ENCODE measurements at places on chromosomes 6 and 20.

DNA sequence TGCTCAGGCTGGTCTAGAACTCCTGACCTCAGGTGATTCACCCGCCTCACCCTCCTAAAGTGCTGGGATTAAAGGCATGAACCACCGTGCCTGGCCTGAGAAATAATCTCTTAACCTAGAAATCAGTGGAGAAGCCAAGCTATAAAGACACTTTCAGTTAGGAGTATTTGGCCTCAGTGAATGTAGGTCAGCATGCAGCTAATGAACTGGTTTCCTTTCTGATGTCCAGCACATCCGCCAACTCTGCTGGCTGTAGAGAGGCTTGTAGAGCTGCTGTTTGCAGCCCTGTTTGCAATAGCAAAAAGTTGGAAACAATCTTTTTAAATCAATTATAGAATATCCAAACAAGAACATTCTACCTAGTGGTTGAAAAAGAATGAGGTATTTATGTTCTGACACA is 42.4 kb upstream of the ELOVL5 start:
- DNase-seq, result no peak

DNA sequence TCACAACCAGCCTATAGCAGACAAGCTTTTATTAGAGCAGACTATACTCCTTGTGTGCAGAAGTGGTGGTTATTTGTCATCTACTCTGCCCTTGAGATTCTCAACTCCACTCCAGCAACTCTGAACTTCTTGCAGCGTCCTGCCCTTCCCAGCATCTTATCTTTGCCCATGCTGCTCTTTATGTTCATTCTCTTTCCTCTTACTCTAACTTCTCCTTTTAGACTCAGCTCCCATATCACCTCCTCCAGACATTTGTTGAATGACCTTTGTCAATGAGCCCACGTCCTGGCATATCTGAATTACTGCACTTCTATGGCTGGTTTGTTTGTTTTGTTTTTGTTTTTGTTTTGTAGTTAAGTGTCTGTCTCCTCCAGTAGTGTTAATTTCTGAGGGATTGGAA is 81.2 kb downstream of the KCNQ5 start:
- DNase-seq, result no peak

GRCh38 chr20:41116282-41116956 is 20.9 kb upstream of the PLCG1 start:
- DNase-seq, result no peak

DNA sequence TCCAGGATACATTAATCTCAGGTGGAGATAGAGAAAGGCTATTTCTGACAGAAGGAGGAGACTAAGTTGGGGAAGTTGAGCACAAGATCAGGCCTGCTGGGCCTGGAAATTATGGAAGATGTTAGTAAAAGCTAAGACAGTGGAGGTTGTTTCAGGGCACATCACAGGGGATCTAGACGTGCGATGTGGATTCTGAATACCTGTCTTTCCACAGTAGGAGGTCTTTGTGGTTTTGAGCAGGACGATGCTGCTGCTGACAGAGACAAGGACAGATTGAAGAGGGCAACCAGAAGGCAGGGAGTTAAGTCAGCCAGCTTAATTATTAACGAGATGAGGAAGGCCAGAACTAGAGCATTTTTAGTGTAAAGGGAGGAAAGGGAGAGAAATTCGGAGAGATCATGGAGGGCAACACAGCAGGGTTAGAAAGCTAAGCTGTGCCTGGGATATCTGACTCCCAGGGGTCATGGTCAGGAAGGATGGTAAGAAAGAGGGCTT is 384.9 kb downstream of the MAFB start:
- DNase-seq, result no peak

DNA sequence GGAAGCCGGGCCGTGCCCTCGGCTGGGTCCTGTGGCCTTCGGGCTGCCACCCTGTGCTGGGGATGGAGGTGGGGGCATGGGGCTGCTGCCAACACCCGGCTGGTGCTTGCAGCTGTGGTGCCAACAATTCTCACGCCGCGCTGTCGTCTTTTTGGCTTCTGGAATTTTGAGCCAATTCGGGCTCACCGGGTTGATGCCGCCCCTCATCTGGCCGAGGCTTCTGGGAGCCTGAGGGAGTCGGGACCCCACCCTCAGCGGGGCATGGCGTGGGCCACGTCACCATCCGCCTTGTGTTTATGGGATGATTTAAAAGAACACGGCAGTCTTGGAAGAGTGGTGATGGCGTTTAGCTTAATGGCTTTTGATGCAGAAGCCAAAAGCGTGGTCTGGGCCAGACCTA is 8.7 kb upstream of the NPBWR2 start:
- DNase-seq, result no peak

DNA sequence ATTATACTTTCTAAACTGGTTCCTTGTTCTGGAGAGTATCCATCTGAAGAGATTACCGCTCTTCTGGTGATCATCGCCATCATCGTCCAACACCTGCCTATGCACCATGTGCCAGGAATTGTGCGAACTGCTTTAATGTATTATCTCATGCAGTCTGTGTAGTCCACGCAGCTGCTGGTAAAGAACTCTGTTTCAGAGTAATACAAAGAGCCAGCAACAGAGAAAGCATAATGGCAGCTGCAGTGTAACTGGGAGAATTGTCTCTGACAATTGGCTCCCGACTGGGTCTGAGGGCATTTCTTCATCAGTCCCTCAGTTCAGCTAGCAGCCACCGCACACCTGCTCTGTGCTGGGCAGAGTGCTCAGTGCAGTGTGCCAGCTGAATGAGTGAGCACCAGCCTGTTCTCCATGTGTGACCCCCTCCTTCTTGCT is 383.4 kb downstream of the GRIK2 start:
- DNase-seq, result no peak

DNA sequence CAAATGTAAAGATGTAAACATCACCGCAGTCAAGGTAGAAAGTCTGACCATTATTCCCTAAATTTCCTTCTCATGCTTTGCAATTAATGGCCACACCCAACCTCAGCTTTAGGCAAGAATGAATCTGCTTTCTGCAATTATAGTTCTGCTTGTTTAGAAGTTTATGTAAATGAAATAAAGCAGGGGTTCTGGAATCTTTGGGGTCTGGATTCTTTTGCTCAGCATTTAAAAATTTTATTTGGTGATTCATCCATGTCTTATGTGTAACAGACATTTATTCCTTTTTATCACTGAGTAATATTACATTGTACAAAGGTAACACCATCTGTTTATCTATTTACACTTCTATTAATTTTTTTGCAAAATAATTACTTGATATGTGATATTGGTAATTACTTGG is 613.6 kb downstream of the UTRN start:
- no peak for DNase-seq

DNA sequence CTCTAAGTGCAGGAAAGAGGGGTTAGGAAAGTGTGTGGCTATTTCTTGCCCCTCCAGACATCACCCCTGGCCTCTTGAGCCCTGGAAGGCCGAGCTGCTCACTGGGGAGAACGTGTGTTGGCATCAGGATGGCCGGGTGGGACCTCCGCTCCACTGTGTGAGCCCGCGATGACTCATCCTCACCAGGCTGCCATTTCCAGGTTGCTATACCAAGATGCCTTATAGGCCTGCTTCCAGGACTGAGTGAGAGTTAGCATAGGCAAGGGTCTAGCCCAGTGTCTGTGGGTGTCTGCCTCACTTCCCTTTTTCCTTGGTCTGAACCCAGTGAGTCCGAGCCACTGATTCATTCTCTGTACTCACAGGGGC is 105.0 kb downstream of the MRPL14 start:
- no peak for DNase-seq

DNA sequence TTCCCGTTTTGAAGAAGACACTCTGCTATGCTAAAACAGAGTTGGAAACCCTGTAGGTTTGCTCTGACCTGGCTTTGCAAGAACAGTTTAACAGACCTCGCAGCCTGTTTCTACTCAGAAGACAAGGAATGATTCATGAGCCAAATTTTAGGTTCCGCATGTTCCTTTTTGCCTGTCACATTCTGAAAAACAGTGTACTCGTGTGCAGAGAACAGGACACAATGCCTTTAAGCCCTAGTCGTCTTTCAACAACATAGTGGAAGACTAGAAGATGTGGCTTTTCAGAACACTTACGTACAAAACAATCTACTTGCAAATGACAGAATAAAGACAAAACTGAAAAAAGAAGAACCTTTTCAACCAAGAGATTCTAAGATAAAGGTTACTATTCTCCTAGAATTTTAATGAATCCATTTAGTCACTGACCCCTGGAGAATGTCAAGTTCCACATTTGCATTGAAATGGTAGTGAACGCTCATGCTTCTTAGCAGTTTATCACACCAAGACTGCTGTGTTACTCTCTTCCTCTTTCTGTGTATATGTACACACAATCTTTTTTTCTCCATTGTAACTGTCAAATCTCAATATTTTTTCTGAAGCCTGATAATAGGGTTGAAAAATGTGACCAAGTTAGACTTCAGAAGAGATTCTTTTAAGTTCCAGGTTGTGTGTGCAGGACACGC is 220.7 kb upstream of the NRSN1 start:
- DNase-seq, result no peak

DNA sequence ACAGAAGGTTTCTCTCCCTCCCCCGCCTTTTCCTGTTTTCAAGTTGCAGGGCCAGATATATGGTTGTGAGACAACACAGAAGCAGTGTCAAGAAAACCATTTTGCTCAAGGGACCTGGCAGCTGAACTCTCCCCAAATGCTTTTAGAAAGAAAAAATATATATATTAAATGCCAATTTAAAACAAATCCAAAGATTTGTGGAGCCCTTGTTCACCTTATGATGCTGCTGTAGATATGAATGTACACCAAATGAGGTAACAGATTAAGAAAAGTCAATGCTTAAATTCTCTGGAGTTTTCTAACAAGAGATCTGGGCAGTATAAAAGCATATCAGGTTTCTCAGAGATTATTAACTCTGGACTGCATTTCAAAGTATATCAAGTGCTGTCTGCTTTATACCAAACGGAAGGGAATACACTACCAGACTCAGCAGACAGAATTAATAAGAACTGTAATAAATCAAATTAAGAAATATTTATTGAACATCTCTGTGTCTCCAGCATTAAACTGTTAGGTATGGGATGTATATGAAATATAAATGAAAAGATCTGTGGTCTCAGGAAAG is 357.5 kb downstream of the HDGFL1 start:
- DNase-seq, result no peak

DNA sequence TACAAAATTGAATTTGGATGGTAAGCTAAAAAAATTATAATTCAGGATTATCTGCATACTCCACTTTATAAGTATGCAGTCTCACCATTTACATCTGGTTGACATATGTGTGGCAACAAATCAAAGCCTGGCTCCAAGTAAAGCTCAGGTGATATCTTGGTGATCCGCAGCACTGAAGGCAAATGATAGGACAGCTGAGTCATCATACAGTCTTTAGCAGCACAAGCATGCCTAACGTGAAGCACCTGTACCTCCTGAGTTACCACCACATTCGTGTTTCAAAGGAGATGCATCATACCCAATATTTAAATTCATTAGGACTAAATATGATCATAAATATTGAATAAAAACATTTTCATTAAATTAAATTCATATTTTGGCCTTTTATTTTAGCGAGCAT is 11.8 kb upstream of the STX11 start:
- DNase-seq, result no peak

GRCh38 chr6:107853230-107853629 is 29.1 kb upstream of the SCML4 start:
- DNase-seq, result no peak

GRCh38 chr20:63657260-63657936 is 714 bp upstream of the RTEL1 start:
- DNase-seq, result no peak

- no peak for DNase-seq
Observed at GRCh38 chr6:161235776-161236633, 37.9 kb downstream of the AGPAT4 start.

DNA sequence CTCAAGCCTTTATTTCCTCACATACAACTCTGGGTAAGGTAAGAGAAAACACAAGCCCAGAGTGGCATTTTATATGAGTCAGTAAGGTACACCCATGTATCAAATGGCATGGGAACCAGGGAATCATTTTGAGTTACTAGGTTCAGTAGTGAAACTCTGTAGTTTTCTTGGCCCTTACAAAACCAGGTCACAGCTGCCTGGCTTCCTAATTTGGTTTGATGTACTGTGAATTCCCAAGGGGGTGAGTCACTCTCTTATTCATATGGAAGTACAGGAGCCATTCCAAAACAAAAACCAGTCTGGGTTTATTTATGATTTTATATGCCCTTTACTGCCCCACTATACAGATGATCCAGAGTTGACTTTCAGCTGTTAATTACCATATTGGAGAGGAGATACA is 70.7 kb downstream of the PDE7B start:
- DNase-seq, result no peak

GRCh38 chr6:170005665-170006064 is 254.2 kb downstream of the ERMARD start:
- no peak for DNase-seq

- no peak for DNase-seq
Observed at GRCh38 chr20:38353316-38353715, 7.0 kb downstream of the LBP start.

GRCh38 chr20:8808202-8808535 is 260.7 kb upstream of the PLCB4 start:
- no peak for DNase-seq

DNA sequence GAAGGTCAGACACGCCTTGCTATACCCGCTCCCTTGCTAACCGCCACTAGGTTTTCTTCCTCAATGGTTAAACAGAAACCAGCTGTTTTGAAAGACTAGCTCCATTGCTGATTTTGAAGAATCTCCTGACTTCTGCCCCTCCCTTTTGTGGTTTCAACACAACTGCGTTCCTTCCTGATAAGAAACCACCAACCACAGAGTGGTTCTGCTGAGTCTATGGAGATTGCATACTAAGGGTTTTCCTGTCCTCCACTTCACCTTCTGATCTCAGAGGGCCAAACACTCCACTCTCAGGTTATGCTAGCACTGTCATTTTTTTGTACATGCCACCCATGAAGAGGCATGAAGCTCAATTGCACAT is 207.9 kb downstream of the MYLK4 start:
- no peak for DNase-seq

GRCh38 chr6:157017022-157017421 is 239.8 kb downstream of the ARID1B start:
- DNase-seq, result no peak

GRCh38 chr6:167031082-167031709 is 32.0 kb downstream of the CEP43 start:
- no peak for DNase-seq

DNA sequence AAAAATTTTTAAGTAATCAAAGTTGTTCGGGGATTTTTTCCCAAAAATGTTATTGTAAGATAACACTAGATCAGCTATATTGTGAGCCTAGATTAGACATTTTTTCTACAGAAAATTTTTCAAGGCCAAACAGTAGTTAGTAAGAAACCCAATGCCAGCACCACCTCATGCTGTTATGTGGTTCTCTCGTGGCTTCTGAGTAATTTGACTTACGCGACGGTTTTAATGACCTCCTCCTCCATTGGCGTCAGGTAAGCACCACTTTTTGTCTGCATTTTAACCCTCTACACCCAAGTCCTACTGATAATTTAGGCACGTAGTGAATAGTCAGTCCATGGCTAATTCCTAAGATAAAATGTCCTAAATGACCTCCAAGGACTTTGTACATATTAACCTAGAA is 9.7 kb downstream of the RPS6KA2 start:
- DNase-seq, result no peak

GRCh38 chr6:142474531-142475289 is 172.9 kb downstream of the ADGRG6 start:
- DNase-seq, result no peak

GRCh38 chr6:82910820-82911219 is 154.8 kb downstream of the UBE3D start:
- DNase-seq, result no peak

- no peak for DNase-seq
Observed at GRCh38 chr20:341682-342081, 5.2 kb upstream of the NRSN2 start.
